ENCODE measurements at places on chromosomes 6 and 20.

- no peak for DNase-seq
Measured at GRCh38 chr6:16007146-16007545, 121.7 kb upstream of the MYLIP start.

DNA sequence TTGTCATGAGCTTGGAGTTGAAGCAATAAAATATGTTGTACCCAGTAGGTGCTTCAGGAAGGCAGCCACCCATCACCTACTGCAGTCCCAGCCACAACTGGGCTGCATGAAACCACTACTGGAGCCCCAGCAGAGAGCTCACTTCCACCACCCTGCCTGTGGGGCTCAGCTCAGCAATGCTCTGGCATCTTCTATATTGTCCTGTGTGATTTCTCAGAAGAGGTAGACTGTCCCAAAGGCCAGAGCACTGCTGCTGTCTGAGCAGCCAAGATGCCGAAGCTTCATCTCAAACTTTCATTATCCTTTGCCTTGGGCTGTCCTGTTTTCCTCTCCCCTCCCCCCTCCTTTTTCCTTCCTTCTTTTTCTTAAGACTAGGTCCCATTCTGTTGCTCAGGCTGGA is 126.9 kb downstream of the DHX35 start:
- no peak for DNase-seq

DNA sequence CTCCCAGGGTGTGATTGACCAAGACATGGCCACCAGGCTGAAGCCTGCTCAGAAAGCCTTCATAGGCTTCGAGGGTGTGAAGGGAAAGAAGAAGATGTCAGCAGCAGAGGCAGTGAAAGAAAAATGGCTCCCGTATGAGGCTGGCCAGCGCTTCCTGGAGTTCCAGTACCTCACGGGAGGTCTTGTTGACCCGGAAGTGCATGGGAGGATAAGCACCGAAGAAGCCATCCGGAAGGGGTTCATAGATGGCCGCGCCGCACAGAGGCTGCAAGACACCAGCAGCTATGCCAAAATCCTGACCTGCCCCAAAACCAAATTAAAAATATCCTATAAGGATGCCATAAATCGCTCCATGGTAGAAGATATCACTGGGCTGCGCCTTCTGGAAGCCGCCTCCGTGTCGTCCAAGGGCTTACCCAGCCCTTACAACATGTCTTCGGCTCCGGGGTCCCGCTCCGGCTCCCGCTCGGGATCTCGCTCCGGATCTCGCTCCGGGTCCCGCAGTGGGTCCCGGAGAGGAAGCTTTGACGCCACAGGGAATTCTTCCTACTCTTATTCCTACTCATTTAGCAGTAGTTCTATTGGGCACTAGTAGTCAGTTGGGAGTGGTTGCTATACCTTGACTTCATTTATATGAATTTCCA is 4.6 kb upstream of the SNRNP48 start:
- DNase-seq, result no peak

DNA sequence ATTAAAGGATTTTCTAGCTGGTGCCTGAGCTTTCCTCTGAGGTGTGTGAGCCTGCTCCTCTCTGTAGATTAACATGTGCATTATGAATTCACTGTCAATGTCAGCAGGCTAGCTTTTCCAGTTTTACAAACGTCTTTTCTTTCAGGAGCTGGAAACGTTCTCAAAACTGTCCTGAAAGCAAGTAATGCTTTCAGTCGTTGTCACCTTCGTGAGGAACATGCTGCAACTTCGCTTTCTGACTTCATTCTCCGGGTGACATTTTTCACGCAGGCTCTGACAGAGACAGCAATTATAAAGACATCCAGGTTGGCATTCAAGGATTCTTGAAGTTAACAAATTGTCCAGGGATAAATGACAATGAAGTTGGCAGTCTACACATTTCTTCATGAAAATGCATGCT is 671.5 kb downstream of the DHX35 start:
- DNase-seq, result no peak
